ENCODE measurements at places on chromosomes 3 and 15.

GRCh38 chr3:38031022-38031994 lies 1.9 kb upstream of the PLCD1 start:
- DNase-seq: peak; percentile 87

DNA sequence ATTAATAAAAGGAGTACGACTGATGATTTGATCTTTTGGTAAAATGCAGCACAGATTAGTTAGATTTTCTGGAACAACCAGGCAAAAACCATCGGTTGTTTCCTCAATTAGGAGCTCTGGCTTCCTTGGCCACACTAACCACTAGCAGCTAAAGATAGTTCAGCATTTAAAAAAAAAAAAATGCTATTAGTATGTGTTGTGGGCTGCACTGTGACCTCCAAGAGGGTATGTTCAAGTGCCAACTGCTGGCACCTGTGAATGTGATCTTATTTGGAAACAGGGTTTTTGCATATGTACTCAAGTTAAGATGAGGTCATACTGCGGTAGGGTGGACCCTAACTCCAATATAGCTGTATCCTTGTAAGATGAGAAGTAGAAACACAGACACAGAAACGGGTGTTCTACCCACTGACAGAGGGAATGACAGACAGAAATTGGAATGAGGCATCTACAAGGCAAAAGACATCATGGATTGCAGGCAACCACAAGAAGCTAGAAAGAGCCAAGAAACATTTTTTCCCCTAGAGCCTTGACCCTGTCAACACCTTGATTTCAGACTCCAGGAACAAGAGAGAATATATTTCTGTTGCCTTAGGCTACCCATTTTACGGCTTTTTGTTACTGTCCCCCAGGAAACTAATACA lies 534.6 kb upstream of the ROBO2 start:
- DNase-seq: no peak

GRCh38 chr3:76700323-76700722 lies 339.6 kb upstream of the ROBO2 start:
- DNase-seq: no peak

DNA sequence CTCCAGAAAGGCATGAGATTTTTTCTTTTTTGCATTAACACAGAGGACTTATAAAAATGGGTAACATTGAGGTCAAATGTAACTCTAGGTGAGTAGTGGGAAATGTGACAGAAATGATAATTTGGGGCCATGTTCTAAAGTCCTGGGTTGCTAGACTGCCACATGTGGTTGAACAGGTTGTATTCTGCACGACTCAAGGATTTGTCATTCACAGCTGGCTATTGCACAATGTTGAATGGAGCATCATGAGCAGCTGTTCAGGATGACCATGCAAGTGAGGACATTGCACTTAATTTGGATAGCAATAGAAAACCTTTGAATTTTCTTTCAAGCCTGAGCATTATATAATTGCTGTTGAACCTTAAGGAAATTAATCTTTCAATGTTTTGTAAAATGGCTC lies 396.6 kb downstream of the NAALADL2 start:
- DNase-seq: peak; percentile 53

DNA sequence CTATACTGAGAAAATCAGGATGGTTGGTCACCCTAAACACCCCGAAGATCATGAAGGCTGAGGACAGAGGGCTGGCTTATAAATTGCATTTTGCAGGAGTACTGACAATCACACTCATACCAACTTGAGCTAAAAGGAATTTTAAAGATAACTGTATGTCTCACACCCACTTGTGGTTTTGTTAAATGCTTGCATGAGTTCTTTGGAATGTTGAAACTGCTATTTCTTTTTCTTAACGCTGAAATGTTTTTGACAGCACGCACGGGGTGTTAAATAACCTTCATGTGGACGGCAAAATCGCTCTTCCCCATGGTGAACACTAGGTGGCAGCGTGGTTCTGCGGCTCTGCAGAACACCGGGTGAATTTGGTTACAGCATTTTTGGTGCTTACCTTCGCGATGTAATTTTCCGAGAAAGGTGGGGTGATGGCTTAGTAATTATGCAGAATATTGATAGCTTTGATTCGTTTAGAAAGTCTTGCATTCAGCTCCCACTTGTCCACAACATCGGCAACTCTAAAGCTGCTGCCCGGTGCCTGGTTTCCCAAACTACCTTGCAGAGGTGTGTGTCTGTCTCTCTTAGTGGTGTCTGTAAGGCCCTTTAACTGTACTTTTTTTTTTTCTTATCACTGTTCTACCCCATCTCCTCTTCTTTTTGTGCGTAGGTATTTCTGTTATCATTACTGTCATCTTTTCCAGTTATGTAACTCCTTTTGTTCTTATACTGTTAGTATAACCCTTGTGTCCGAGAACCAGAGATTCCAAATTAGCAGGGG lies 51.7 kb downstream of the ARNT2 start:
- DNase-seq: peak; percentile 89

DNA sequence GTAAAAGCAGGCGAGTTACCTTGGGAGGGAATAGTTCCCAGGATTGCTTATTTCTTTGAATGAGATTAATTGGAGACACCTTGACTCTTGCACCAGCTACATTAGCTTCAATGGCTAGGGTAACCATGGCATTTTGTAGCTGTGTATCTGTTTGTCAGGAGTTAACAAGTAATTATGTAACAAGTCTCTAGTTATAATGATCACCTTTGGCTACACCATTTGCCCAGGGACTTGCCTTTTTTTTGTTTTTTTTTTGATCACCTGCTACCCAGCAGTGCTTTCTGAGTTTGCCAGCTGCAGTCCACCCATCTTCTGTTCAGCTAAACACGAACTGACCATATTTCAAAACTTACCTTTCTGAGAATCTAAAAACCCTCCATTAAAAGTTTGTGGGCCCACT lies 2.2 kb downstream of the MED12L start:
- no peak for DNase-seq

DNA sequence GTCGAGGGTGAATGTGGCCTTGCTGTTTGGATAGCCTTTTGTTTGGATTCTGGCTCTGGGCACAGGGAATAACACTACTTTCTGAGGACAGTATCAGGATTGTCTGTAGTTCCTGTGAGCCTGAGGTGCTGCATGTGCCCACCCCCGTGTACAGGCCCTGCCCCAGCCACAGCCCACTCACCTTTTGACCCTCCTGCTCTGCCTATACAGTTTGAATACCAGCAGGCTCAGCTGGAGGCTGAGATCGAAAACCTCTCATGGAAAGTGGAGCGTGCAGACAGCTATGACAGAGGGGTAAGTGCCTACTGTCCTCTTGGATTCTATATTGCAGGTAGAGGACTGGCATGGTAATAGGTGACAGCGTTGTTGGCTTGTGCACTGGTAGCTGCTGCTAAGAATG lies 7.4 kb upstream of the P4HTM start:
- DNase-seq: no peak

GRCh38 chr15:80695911-80696661 lies 976 bp downstream of the ABHD17C start:
- DNase-seq: peak; percentile 65

DNA sequence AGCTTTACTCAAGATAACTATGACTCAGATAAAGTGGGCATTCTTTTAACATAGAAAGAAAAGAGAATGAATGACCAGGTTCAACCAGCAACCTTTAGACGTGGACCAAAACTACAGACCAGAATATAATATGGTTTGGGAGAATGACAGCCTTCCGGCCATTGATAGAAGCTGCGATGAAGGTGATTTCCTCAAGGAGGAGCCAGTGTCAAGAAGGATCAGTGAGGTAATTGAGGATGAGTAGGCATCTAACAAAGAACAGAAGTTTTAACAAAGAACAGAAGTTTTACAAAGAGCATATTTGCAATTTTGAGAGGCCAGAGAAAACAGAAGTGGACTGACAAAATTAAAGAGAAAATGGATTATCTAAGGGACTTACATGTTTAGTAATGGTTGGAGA lies 289.0 kb upstream of the AGTR1 start:
- DNase-seq: no peak
